Non-pigmented ciliary epithelial cell (primary cell): ENCODE measurements at places on chromosomes 6 and 20.

DNA sequence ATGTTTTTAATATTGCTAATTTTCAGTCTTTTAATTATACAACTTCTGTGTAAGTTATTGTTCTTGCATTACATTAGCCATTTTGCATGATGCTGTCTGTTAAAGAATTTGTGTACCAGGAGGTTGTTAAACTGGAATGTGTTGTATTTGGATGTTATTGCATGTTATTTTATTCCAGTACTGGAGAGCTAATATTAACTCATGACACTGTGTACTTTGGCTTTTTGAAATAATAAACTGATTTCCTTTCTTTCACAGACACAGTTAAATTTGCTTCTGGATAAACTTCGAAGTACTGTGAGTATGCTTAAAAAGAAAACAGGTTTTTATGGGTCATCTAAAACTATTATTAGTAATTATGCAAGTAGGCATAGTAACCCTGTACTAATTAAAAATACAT lies 121.3 kb downstream of the MYO6 start:
- no peak for DNase-seq

- no peak for DNase-seq
Observed at GRCh38 chr6:153062516-153062915, 60.0 kb upstream of the MTRF1L start.

GRCh38 chr6:24798740-24799540 lies at the start of gene ARMH2:
Gene ARMH2 (minus strand): TSS chr6:24798917. CDS start chr6:24798857, 60 bp downstream.
- no peak for DNase-seq

GRCh38 chr20:57089699-57090144 lies 176.7 kb downstream of the BMP7 start:
- DNase-seq, result no peak

DNA sequence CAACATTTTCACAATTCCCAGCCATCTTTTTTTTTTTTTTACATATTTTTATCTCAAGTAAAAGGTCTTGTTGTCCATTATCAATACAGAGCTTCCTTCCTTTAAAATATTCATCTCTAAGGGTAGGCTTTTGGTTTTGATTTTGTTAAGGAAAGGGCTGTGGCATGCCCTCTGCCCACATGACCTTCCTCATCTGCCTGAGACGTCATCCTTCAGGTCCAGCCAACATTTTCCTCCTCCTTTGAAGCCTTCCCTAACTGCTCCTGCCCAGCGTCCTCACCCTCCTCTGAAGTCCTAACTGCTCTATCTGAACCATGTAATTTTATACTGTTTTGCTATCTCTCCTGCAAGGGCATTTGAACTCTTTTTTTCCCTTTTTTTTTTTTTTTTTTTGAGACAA lies 73.9 kb upstream of the TGM3 start:
- no peak for DNase-seq

DNA sequence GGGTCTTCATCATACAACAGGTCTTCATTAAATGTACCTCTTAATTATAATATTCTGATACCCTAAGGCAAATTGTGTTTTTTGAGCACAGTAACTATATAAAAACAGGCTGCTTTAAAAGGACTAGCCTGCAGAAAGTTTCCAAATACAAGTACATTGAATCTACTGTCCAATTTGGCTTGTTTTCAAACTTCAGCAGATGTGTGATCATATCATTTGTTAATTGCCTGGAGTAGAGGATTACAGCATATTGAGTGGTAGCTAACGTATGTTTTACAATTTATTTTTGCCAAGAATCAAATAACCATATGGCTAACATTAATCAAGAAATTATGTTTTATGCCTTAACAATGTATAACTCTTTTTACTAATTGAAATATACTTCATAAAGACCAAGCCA lies 12.6 kb downstream of the TINAG start:
- no peak for DNase-seq

DNA sequence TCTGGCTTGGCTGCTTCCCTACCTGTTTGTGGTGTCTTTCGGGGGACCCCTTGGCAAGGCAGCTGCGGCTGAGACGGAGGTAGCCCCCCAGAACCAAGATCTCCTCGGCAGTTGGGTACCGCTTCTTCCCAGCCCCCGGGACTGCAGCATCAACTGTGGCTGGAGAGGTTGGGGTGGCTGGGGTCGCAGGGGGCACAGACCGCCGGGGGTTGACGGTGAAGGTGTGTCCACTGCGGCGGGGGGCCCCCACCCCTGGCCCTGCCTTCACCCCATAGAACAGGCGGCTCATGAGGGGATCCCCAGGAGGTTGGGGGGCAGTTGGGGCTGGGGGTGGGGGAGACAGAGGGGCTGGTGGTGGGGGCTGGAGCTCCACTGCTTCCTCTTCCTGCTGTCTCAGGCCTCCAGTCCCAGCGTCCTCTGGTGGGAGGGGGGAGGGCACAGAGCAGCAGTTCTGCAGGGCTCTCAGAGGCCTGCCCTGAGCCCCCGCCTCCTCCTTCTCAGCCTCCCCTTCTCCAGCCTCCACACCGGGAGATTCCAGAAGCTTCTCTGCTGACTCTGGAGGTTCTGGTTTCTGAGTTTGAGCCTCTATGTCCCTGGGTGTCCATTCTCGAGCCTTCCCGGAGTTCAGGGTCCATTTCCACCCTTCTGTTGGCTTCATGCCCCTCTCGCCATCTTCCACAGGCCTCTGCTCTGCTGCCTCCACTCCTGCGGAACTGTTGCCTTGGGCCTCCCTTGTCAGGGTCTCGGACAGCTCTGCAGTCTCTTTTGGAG lies 1.9 kb downstream of the PPP1R18 start:
- no peak for DNase-seq

DNA sequence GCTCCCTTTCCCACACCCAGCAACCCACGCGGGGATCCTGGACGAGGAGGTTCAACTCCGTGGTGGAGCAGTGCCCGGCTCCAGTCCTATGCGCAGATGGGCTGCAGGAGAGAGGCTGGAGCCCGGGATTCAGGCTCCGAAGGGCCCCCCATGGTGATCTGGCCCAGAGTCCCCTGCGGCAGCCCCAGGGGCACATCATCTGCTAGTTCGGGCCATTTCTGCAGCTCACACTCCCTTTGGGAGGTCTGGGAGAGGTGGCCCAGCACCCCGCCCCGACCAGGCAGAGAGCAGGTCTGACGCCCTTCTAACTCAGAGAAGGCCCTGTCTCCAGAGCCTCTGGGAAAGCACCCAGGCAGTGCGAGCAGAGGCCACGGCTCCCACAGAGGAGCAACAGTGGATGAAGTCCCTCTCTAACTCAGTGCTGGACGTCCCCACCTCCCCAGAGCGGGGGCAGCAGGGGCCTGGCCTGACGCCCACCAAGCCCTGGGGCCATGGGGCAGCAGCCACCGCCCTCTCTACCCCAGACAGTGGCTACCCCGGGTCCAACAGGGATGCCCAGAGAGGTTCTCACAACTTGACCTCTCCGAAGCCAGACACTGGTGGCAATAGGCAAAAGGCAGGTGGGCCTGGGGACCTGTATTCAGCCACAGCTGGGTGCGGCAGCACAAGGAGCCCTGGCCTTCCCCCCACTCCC lies 3.3 kb downstream of the KCNQ2 start:
- DNase-seq, result no peak

DNA sequence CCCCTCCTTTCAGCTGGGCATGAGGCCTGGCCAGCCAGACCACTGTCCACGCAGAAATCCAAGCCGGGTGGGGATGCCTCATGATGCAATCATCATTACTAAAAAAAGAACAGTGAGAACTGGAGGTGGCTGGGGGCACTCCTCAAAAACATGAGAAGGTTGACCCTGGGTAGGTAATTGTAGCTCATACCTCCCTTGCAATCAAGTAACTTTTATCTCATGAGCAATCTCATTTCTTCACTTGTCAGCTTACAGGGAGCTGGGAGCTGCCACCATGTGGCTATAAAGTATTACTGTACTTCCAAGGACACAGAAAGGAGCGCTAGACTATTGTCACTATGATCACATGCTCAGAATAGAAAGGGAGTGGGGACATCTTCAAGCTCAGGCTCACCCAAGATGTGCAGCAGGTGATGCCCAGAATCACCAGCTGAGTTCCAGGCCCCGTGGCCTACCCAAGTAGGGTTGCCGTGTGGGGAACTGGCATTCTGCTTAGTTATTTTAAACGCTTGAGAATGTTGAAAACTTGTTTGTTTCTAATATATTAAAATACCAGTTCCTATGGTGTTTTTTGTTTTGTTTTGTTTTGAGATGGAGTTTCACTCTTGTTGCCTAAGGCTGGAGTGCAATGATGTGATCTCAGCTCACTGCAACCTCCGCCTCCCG lies 3.0 kb upstream of the CDH26 start:
- DNase-seq, result no peak

DNA sequence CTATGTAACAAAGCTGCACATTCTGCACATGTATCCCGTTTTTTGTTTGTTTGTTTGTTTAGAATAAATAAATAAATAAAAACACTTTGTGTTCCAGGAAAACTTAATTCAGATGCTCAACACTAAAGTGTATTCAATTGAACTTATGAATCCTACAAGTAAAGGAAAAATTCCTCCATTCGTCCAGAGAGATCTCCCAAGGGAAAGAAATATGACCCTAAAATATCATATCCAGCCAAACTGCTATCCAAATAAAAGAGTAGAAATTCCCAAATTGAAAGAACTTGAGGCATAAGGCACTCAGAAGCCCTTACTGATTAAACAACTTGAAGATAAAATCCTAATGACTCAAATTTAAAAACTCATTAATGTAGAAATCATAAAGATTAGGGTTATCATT lies 90.4 kb downstream of the MOXD1 start:
- DNase-seq, result no peak

- peak; percentile 65 for DNase-seq
Observed at GRCh38 chr20:34083137-34083536, 28.9 kb downstream of the EIF2S2 start.

- DNase-seq, result no peak
Observed at GRCh38 chr6:84093441-84094435, 60.2 kb downstream of the MRAP2 start.

GRCh38 chr20:23637282-23638221 lies at the start of gene CST3:
Gene CST3 (minus strand): TSS chr20:23637955. CDS start chr20:23637862, 93 bp downstream.
- peak; percentile 41 for DNase-seq

GRCh38 chr6:144590532-144590931 lies 305.4 kb downstream of the UTRN start:
- no peak for DNase-seq

DNA sequence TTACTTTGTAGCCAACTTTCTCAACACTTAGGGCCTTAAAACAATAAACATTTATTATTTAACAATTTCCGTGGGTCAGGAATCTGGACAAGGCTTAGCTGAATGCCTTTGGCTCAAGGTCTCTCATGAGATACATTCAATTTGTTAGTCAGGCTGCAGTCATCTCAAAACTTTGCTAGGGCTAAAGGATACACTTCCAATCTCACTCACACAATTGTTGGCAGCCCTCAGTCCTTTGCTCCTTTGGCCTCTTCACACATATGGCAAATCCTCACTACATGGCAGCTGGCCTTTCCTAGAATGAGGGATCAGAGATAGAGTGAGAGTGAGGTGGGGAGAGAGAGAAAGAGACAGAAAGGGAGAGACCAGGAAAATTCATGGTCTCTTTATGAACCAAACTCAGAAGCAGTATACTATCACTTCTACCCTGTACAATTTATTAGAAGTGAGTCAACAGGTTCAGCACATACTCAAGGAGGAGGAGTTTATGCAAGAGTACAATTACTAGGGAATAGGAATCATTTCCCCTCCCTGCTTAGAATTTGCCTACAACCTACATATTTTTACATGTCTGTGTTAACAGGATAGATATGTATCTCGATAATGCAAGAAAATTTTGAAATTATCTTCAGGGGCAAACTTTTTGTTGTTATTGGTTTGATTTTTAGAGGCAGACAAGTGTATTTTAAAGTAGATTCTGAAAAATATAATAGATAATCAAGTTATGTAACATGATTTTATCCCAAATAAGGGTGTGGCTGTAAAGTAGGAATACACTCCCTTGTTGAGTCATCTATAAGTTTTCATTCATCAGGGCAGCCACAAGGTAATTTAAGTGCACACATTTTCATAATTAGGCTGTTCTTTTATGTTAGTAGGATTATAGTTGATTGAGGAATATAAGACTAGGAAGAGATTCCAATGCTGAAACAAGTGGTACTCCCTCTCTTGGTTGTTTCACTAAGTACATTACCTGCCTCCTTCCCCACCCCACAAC lies 85.9 kb upstream of the HMGCLL1 start:
- DNase-seq, result no peak

GRCh38 chr6:73451223-73452106 lies 632 bp downstream of the CGAS start:
- DNase-seq, result no peak

GRCh38 chr20:24731312-24731711 lies 217.8 kb upstream of the CST7 start:
- DNase-seq, result no peak

DNA sequence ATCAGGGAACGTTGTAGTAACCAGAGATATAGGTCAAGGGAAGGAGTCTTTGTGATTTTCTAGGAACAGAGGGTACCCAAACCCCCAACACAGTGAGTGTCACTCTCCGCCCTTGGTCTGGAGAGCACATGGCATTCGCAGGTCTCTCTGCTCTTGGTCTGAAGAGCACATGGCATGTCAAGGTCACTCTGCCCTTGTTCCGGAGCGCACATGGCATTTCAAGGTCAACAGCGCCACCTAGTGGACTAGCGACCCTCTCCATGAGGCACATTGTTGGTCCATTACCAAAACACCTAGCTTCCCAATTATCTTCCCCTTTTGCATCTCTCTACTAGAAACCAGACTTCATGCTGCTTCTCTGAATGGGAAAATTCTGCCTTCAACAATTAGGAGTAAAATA lies 260.0 kb downstream of the C6orf118 start:
- DNase-seq, result no peak

DNA sequence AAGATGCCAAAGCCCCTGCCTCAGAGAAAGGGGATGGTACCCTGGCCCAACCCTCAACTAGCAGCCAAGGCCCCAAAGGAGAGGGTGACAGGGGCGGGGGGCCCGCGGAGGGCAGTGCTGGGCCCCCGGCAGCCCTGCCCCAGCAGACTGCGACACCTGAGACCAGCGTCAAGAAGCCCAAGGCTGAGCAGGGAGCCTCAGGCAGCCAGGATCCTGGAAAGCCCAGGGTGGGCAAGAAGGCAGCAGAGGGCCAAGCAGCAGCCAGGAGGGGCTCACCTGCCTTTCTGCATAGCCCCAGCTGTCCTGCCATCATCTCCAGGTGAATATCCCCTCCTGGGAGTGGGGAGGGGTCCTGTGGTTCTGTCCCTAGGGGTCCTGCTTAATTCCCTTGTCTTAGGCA lies 1.1 kb downstream of the MYLK2 start:
- DNase-seq, result no peak

- DNase-seq, result no peak
Observed at GRCh38 chr6:61841958-61842357, 444.1 kb downstream of the KHDRBS2 start.
